ENCODE measurements at places on chromosomes 6 and 20. TPM values are rescaled to one million over a fixed set of nuclear protein-coding genes. Genes with fewer than 3 reads are reported as not detected.

C2 gene
- 602 TPM for total RNA-seq

POM121L2 gene
- total RNA-seq = not detected

SMOC2 gene
- 0.58 TPM for total RNA-seq

SEL1L2 gene
- not detected for total RNA-seq

CLPSL2 gene
- not detected for total RNA-seq

Measured in right lobe of liver (tissue), 6 donors.